ENCODE measurements at places on chromosomes 2 and 18. TPM values are rescaled to one million over a fixed set of nuclear protein-coding genes. Genes with fewer than 3 reads are reported as not detected.

Gene GATA6
- total RNA-seq: 2.5 TPM

Gene RUFY4
- total RNA-seq: not detected

Gene CYP26B1
- not detected for total RNA-seq

Gene SERPINB12
- not detected for total RNA-seq

Gene DYTN
- total RNA-seq: not detected

DNA sequence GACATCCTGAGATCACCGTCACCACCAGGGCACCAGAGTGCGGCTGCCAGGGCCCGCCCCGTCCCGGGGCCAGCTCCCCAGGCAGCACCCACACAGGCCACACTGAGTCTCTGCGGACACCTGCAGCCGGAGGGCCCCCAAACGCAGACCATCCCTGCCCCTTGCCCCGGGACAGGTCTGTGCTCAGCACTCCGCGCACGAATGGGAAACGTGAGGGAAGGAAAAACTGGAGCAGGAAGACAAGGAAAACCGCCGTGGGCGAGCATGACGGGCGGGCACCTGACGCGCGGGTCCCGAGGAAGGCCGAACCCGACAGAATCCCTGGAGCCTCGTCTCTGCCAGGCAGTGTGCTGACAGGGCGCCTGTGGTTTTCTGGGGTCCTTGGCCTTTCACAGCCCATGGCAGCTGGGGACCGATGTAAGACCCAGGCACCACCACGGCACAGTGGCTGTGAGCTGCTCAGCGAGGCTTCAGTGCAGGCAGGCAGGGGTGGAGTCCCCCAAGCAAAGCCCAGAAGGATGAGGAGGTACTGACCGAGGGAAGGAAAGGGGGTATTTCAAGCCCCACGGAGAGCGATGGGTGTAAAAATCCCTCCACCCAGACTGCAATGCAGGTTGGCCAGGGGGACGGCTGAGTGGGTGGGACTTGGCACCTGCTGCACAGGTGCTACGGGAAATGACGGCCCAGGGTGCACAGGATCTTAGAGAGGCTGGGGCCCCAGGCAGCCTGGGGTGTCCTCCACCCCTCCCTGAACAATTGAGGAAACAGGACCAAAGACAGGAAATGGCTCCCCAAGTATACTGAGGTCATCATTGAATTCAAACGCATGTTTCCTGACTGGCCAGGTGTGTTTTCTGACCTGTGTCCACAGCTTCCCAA, 59.0 kb downstream of the PXDN start:
- DNase-seq: no peak

- DNase-seq: peak; percentile 15
Measured at GRCh38 chr2:113768770-113769169, 12.3 kb upstream of the SLC35F5 start.

- DNase-seq: no peak
Measured at GRCh38 chr2:100416397-100416934, 1.0 kb downstream of the CHST10 start.

DNA sequence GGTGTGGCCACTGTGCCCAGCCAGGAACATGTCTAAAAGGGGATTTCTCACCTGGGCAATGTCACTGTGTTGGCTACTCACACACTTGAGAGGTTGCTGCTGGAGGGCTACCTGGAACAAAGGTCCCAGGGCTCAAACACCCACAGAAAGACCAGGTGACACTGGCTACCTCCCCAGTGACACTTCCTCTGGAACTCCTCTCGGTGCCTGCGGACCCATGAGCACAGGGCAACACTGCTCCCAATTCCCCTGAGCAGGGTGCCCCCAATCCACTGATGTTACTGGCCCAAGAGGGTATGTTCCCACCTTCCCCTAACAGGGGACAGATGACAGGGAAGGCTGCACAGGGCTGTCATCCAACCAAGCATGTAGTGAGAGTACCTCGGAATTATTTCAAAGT, 5.8 kb downstream of the NPPC start:
- no peak for DNase-seq

- DNase-seq: no peak
Measured at GRCh38 chr2:230865307-230865765, 594 bp downstream of the ITM2C start.

GRCh38 chr2:2901384-2902345, 476.0 kb downstream of the EIPR1 start:
- no peak for DNase-seq

DNA sequence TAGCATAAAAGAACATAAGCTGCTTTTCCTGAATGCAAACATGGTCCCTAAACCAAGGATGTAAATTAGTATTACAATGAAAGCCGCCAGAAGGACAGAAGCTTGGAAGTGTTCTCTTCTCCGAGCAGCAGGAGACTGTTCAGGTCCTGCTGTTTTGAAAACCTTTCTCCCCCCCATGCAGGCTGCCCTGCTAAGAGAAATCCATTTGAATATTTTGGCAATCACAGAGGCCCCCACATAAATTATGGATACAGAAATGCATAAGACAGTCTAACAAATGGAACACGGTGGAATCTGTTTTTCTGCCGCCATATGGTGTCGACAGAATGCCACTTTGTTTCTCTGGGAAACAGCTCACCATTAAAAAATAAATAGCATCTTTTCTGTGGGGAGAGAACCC, 600.4 kb upstream of the KLHL29 start:
- DNase-seq: no peak

- no peak for DNase-seq
Measured at GRCh38 chr2:75800456-75800855, 89.7 kb upstream of the GCFC2 start.

DNA sequence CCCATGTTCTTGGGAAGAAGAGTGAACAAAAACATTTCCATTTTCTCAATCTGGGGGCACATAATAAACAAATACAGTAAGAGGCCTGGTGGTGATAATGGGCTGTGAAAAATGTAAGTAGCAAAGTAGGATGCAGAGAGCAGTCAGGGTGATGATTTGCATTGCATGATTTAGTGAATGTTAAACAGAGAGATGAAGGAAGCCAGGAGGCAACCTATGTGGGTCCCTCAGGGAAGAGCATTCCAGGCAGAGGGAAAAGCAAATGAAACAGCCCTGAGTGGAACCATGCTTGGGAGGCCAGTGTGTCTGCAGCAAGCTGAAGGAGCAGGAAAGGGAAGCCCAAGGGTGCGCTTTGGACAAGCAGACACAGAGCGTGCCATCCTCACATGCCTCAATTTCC, 5.4 kb downstream of the VIT start:
- no peak for DNase-seq

- DNase-seq: no peak
Measured at GRCh38 chr2:424306-425171, 136.6 kb upstream of the ALKAL2 start.

DNA sequence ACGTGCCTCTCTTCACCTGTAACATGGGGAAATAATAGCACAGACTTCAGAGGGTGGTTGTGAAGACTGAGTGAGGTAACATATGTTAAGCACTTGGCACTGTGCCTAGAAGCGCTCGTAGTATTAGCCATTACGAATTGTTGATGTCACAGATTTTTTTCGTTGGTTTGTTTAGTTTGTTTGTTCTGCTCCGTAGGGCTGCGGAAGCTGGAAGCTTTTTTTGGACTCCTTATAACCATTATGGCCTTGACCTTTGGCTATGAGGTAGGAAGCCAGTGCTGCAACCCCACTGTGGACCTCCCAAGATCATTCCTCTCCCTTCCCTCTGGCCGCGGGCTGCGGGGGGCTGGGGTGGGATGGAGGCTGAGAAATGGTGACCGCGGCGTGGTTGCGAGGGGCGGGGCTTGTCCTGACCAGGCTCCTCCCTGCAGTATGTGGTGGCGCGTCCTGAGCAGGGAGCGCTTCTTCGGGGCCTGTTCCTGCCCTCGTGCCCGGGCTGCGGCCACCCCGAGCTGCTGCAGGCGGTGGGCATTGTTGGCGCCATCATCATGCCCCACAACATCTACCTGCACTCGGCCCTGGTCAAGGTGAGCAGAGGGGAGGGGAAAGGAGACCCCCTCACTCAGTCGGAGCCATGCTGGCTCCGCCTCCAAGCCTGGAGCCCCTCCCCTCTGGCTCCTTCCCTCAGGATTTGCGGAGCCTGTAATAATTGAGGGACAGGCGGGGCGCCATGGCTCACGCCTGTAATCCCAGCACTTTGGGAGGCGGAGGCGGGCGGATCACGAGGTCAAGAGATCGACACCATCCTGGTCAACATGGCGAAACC, 5.5 kb downstream of the SLC11A1 start:
- DNase-seq: peak; percentile 80

- DNase-seq: no peak
Measured at GRCh38 chr2:61173116-61173515, 11.1 kb downstream of the C2orf74 start.

DNA sequence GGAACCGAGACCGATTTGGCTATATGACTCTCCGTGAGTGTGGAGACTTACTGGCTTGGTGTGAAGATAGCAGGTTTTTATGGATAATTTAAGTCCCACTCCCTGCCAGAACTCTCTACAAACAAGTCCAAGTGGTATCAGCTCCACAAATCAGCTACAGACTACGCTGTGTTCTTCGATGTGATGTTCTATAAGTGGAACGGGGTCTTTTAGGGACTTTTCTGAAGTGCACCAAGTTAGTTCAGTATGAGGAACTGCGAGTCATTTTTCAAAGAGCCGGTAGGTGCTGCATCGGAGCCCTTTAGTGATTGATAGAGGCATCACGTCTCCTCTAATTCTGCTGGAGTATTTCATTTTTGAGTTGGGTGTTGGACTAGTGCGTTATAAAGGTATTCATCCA, 107.1 kb downstream of the TSHZ1 start:
- DNase-seq: no peak

GRCh38 chr2:47686018-47686417, 96.9 kb upstream of the MSH6 start:
- DNase-seq: no peak

DNA sequence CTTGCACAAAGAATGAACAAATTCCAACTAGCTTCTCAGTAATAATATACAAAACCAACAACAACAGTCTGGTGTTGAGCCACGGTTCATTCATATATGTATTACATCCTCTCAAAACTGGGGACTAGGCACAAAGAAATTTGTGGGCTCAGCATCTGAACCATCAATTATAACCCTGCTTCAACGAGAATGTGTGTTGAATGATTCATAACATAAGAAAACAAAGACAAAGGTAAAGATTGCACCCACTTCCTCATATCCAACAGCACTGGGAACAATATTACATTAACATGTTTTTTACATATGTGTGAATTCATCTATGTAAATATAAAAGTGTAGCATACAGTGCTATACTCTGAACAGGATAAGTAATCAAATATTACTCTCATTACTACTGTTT, 144.8 kb downstream of the CDH2 start:
- no peak for DNase-seq

DNA sequence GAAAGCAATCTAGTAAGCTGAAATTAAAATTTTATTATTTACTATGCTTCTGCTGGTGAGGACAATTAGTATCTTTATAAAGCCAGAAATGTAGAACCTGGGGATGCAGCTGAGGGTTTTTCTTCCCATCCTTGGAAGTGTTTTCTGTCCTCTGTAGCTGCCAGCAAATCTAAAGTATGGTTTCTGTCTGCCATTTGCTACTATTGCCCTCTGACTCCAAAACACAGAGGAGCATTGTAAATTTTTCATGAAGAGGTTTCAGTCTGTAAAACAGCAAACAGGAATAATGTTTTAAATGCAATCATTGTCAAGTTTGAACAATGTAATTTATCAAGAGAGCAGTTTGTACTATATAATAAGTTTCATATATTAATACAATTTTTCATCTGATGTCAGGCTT, 258.8 kb downstream of the ZNF407 start:
- DNase-seq: no peak
